Activated T-helper 9 cell treated with anti-CD3 and anti-CD28 coated beads, Interleukin-2, amount 50 U/mL, for 16 hours (primary cell): ENCODE measurements at places on chromosomes 16 and 17.

DNA sequence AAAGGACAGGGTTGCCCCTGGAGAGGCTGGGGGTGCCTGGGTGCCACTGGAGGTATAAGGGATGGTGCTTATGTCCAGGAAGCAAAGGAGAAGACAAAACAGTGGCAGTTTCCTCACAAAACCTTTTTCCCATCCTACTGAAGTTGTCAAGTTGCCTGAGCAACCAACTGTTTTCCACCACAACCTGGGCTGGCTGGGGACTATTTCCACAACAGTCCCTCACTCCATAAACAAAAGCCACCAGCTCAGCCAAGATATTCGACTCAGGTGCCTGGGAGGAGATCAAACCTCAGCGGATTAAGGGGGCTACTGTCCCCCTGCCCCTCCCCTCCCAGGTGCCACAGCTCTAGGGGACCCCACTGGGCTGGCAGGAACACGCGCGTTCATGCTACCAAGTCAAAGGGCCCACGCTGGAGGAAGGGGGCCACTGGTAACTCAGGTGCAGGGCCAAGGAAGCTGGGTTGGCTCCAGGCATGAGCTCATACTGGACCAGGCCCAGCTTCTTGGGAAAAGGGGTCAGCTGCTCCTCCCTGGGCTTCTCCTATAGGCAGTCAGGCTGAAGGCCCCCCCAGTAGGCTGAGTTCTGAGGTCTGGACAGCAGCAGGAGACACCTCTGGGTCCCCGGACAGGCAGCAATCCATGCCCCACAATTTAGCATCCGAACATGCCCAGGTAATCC, 45.7 kb upstream of the MRPS23 start:
- no peak for DNase-seq

GRCh38 chr17:50212121-50212843, 10.9 kb upstream of the COL1A1 start:
- DNase-seq = no peak

- no peak for DNase-seq
Measured at GRCh38 chr17:29376667-29377270, 13.4 kb upstream of the TAOK1 start.

DNA sequence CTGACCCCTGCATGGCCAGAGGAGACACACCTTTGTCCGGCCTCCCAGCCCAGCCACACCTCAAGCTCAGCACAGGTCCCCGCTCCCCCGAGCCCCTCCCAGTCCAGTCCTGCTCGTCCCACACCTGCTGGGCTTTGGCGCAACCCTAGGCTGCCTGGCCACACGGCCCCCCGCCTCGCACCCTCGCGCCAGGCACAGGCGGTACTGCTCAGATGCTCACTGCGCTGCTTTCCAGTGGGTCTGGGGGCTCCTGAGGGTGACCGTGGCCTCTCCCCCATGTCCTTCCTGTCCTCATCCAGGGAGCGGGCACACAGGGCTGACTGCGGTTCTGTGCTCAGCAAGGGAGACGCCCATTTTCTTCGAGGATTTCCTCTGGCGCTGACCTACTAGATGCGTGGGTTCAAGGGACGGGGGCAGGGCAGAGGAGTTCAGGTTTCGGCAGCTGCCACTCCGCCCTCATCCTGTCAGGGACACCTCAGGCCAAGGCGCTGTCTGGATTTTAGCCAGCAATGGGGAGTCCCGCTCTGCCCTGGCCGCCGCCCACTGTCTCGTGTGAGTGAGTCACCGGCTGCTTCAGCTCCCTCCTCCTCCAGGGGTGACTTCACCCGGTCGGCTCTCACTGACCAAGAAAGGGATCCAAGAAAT, 118.0 kb upstream of the ZNF469 start:
- DNase-seq = peak; percentile 53
